ENCODE measurements at places on chromosomes 1 and 21.

DNA sequence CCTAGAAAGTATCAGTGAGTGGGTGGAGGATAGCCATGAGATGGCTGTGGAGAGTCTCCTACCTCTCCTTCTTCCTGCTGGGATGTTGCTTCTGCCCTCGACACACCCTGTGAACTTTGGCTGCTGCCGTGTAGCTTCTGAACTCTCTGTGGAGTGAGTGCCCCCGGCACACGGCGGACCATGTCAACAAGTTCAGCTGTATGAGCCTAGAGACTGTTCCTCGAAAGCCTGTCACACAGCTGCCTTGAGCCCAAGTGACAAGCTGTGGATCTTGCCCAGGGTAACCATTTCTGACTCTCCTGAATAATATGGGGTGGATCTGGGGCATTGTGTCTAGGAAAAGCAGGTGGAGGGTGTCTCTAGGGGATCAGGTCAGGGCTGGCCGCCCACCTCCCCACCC lies 143.2 kb downstream of the NOS1AP start:
- DNase-seq, result no peak

DNA sequence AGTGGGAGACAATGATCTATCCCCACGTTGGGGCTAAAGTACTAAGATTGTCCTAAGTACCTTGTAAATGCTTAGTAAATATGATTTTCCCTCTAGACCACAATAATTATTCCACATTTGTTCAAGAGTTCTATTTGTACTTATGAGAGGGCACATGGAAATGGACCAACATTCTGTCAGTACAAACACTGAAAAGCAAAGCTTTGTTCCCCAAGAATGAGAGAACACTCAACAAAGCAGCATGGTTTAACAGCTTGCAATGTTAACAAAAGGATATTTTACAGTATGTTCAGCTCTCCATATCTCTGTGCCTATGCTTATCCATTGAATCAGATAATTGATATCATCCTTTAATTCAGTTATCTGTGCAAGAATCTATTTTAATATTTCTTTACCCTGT lies 35.4 kb downstream of the RBM11 start:
- DNase-seq, result no peak

- DNase-seq, result no peak
Observed at GRCh38 chr1:118101515-118101844, 83.5 kb downstream of the SPAG17 start.

DNA sequence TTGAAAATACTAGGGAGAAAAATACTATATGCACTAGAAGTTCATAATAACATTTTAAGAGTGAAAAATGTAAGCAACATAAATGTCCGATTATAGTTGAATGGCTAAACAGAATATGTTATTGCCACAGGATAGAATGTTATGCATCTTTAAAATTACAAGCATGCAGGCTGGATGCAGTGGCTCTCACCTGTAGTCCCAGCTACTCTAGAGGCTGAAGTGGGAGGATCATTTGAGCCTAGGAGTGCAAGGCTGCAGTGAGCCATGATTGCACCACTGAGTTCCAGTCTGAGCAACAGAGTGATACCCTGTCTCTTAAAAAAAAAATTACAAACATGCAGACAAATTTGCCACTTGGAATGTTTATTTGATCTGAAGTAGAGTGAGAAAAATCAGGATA lies 3.0 kb upstream of the BATF3 start:
- DNase-seq, result no peak

DNA sequence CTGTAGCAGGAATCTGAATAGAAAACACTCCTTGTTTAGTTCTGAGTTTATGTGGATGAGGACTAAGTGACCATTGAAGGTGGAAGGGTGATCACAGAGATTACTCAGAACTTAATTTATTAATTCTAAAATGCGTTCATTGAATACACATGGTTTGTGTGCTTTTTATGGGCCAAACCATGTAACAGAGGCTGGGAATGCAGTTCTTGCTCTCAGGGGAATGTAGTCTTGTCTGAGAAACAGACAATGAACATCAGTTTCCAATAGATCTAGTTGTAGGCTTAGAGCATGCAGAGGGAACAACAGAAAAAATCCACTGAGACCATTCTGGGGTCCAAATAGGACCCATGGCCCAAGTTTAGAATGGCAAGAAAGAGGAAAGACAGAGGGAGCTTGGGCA lies 46.1 kb downstream of the ITSN1 start:
- no peak for DNase-seq

DNA sequence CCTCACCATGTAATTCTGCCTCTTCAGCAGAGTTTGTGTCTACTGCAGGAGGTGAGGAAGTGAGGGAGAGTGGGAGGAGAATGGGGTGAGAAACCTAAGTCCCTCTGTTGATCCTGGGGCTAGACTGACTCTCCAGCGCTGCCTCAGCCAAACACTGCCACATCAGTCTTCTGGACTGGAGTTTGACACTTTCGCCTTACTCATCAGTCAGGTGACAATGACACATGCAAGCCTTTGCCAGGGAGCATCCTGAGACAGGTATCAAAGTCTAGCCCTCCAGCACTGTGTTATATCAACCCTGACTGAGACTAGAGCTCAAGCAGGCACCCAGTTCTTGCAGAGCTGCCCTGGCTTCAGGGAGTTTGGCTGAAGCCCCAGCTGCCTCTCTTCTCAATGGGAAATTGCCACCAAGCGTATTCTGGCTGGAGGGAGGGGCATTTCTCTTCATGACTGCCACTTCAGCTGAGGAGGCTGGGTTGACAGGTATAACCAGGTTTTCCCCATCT lies 33.3 kb upstream of the SUCO start:
- DNase-seq, result no peak

DNA sequence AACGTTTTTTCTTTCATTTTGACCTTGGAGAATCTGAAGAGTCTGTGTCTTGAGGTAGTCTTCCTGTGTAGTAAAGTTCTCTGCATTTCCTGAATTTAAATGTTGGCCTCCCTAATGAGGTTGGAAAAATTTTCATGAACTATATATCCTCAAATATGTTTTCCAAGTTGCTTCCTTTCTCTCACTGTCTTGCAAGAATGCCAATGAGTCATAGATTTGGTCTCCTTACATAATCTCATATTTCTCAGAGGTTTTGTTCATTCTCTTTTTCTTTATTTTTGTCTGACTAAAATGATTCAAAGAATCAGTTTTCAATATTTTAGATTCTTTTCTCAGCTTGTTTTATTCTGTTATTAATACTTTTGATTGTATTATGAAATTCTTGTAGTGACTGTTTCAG lies 87.6 kb downstream of the DRAM2 start:
- no peak for DNase-seq

- no peak for DNase-seq
Observed at GRCh38 chr1:33654267-33654834, 181.9 kb downstream of the ZSCAN20 start.

GRCh38 chr1:36253161-36253862 lies 29.1 kb downstream of the THRAP3 start:
- no peak for DNase-seq

GRCh38 chr1:236159704-236160539 lies 17.6 kb downstream of the GPR137B start:
- no peak for DNase-seq

GRCh38 chr1:7993593-7994479 lies 32.3 kb downstream of the ERRFI1 start:
- DNase-seq, result no peak

- DNase-seq, result no peak
Observed at GRCh38 chr21:38821959-38822682, 16.4 kb downstream of the ETS2 start.

GRCh38 chr1:220516014-220516721 lies 11.8 kb upstream of the MARK1 start:
- DNase-seq, result no peak

DNA sequence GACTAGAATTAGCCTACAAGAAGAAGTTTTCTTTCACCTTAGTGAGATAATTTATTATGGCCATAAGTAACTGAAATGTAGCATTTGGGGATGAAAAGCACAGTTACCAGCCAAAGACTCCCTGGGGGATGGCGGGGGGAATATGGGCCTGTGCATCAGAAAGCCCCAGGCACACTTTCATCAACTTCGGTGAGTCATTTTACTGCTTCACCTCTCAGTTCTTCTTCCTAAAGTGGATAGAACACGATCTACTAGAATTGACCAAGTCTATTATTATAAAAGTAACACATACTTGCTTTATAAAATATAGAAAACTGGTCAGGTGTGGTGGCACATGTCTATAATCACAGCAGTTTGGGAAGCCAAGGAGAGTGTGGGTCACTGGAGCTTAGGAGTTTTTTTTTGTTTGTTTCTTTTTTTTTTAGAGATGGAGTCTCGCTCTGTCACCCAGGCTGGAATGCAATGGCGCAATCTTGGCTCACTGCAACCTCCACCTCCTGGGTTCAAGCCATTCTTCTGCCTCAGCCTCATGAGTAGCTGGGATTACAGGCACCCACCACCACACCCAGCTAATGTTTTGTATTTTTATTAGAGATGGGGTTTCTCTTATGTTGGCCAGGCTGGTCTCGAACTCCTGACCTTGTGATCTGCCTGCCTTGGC lies 141.8 kb downstream of the ZZZ3 start:
- DNase-seq, result no peak

DNA sequence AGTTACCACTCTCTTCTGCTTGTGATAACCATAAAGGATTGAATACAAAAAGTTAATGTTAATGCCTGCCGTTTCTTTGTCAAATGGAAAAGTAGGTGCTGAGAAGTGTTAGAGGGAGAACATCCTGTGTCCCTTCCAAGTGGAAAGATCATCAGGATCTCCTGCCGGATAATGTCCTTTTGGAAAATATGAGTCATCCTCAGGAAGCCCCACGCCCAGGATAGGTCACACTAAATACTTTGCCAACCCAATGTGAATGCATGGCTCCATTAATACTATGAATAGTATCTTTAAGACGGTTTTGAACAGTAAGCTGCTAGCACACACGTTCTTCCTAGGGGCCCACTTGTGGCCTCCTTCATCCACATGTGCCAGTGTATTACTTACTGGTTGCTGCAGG lies 279.5 kb downstream of the ZNF326 start:
- no peak for DNase-seq

DNA sequence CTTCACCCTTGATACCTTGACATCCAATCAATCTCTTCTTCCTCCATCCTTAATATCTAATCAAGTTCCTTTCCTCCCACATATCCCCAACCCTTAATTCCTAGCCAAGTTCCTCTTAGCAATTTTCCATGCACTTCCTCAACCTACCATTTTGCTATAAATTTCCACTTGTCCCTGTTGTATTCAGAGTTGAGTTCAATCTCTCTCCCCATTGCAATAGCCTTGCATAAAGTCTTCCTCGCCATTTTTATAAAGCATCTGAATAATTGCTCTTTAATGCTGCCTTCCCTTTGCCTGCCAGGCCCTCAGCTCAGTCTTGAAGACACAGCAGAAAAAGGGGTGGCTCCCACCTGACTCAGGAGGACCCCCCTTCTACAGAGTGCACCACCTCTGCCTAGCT lies 390.3 kb downstream of the HHIPL2 start:
- no peak for DNase-seq

- no peak for DNase-seq
Observed at GRCh38 chr1:72777918-72778317, 495.6 kb upstream of the NEGR1 start.

- DNase-seq, result no peak
Observed at GRCh38 chr1:170707959-170708655, 44.2 kb downstream of the PRRX1 start.

- no peak for DNase-seq
Observed at GRCh38 chr1:33032126-33032869, 4.4 kb downstream of the AK2 start.

DNA sequence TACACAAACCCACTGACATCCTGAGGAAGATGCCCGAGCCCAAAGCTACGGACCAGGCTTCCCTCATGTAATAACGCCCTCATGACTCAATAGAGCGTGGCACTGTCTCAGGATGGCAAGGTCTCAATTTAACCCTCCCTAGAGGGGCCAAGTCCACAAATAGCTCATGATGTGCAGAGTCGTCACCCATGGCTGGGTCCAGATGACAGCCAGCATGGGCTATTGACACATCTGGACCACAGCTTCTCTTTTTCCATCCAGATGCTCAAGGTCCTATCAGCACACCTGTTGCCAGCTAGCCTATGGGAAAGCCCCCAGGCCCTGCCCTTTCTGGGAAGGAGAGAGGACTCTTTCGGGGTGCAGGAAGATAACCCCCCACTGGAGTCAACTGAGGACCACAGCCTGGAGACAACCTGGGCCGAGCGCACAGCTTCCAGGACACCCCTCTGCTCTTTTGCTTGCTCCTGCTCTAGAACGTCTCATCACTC lies 2.8 kb downstream of the LAPTM5 start:
- DNase-seq, result no peak

DNA sequence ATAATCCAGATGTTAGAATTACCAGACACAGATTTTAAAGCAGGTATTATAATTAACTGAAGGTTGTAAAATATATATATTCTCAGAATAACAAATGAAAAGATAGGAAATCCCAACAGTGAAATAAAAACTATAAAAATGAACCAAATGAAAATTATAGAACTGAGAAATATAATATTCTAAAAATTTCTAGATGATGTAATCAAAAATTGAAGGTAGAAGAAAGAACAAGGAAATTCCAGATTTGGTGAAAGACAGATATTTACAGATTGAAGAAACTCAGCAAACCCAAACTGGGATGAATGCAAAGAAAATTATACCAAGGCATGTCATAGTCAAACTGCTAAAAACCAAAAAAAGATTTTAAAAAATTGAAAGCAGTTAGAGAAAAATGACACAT lies 729.4 kb downstream of the MATN1 start:
- DNase-seq, result no peak

DNA sequence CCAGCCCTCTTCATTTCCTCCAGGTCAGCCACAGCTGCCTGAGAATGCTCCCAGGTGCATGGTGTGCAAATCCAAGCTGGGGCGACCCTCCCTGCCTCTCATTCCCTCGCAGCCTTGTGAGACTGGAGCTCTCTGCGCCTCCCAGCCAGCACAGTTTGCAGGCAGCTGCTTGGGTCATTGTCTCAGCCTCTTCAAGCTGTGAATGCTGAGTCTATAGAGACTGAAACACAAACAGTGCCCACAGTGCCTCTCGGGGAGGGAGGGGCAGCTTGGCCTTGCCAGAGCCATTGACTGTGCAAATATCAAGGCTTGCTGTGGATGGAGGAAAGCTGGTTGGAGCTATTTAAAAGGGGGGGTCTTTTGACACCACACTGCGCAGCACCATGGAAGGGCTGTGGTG lies 10.6 kb downstream of the PLXNA2 start:
- DNase-seq, result peak; percentile 95

GRCh38 chr1:20182415-20182814 lies 3.5 kb upstream of the UBXN10 start:
- no peak for DNase-seq

DNA sequence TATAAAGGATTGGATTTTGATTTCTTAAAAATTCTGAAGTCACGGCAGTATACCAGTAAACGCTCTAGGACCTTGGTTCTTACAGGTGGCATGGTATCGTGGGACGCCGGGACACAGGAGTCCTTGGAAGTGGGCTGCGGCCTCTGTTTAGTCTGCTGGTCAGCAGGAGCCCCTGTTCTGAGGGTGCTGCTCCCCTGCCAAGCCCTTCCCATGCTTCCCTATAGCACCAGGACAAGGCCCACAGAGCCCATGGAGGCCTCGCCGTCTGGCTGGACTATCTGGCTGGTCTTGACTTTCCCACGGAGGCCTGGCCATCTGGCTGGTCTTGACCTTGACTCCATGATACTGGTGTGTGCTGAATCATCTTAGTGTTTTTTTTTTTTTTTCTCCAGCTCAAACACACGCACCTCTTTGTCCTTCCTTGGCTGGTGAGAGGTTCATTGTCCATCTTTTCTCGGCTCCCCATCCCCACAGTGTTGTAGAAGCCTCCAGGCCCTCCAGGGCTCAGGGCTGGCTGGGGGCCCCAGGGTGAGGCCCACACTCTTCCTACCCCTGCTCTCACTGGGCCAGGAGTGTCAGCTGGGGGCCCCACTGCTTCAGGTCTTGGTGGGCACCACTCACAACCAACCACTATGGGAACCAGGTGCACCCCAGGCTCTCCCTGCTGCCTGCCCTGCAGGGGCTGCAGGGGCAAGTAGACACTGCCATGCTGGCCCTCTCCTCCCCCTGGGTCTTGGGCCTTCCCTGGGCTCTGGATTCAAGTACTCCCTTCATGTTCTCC lies 16.5 kb upstream of the TTC34 start:
- no peak for DNase-seq
